KBM-7 (cell line): ENCODE measurements at places on chromosomes 5 and 9.

DNA sequence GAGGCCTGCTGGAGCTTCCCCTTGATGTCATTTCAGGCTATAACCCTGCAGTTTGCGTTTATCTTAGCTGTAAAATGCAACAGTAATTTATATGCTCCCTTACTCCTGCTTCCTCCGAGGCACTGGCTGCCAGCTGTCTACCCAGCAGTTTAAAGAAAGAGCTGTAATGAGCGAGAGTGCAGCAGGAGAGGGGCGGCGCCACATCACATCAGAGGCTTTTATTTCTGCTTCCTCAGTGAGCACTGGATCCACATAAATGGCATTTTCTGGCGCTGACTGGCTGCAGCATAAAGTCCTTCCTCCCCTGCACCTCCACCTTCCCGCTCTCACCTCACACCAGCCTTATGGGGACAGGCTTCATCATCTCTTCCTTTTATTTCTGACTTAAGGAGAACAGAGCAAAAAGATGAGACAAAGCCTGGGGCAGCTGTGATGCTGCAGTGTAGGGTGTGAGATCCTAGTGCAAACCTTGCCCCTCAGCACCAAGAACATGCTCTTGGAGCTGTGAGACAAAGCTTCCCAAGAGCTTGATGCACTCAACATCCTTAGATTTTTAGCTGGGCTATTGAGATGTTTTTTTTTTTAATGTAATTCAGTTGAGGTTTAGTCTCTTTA is 829.6 kb upstream of the ZNF608 start:
- no peak for DNase-seq

DNA sequence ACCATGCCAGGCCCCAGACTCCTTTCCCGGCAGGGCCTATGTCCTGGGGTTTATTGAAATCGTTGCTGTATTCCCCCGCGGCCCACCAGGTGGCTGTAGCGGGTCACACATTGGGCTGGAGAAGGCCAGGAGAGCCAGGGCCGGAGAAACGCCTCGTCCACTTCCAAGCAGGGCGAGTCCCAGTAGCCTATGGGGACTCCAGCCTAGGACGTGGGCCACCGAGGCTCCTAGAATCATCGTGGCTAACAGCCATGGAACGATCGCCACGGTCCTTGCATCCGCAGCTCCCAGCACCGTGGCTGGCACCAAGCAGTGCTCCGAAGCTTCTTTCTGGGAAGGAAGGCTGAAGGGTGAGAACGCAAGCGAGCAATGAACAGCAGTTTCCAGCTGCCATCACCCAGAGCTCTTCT is 87.7 kb downstream of the ENTREP1 start:
- DNase-seq, result peak; percentile 14

GRCh38 chr9:32490601-32491000 is 35.4 kb downstream of the RIGI start:
- no peak for DNase-seq

DNA sequence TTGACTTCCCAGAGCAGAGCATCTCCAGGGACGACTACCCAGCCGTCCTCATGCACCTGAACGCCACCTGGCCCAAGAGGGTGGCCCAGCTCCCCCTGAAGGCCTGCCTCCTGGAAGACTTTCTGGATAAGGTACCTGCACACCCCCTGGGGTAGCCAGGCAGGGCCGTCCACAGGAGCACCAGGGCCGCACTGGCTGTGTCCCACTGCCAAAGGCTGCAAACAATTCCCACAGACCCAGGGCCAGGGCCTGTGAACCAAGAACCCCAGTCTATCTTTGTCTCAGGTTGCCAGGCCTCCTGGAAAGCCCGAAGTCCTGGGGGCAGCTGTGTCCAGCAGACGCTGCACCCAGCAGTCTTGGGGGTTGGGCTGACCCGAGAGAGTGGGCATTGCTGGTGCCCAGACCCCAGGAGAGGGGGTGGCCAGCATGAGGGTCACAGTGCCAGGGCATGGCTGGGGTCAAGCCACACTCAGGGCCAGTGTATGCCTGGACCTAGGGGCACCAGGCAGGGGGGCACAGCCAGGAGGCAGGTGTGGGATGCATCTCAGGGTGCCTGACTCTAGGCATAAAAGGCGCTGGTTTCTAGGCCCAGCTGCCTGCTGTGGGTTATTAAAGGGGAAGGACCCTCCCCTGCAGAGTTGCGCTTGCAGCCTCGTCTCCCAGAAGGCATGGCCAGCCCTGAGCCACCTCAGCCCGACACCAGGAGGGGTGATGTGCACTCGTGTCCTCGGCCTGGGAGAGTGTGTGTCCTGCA is 17.7 kb downstream of the SLC6A18 start:
- no peak for DNase-seq

GRCh38 chr9:130933114-130934046 is 5.7 kb downstream of the FIBCD1 start:
- no peak for DNase-seq

DNA sequence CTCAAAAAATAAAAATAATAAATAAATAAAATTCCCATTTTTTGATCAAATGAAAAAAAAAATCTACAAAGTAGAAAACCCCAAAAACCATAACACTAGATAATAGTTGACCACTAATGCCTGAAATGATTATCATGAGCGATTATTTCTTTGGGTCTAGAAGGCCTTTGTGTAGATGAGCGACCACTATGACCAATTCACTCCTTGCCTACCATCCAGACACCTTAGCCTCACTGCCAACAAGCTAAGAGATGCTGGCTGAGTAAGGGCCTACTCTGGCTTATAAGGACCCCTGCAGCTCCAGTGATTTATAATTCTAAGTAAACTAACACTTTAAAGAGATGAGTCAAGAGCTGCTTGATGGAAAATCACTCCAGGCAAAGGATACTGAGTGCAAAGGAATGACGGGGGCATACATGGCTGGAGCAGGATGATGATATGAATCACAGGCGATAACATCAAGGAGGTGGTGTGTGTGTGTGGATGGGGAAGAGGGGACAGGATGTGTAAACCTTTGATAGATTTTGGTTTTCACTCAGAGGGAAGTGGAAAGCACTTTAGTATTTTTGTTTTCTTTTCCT is 4.8 kb upstream of the F2RL1 start:
- DNase-seq, result no peak

DNA sequence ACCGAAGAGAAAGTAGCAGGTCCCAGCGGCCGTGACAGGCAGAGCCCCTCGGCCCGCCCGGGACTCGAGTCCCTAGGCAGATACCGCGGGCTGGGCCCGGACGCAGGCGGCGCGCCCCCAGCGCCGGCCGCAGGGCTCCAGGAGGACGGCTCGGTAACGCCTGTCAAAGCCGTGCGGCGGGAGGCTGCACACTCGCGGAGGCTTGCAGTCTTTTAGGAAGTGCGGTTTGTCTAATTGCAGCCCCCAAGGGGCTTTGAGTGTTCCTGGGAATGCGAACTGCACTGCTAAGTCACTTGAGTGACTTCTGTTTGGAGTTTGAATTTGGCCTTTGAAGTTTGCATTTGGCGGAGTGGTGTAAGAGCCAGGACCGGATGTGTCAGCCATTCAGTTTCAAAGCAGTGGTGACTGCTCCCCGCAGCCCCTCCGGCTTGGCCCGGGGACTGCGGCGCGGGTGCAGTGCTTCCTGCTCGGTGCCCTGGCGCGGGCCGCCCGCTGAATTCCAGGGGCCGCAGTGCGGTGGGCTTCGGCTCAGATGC is 1.3 kb downstream of the MAP3K1 start:
- peak; percentile 88 for DNase-seq

GRCh38 chr5:149448431-149448830 is 69.3 kb upstream of the IL17B start:
- DNase-seq, result no peak

- no peak for DNase-seq
Observed at GRCh38 chr9:137044037-137044436, 1.9 kb downstream of the NPDC1 start.
